ENCODE measurements at places on chromosomes 2 and 18. TPM values are rescaled to one million over a fixed set of nuclear protein-coding genes. Genes with fewer than 3 reads are reported as not detected.
A peak's percentile ranks its signal among the peaks of the same experiment; 100 is the strongest.

The IL37 gene
- 0.43 TPM for polyA plus RNA-seq

The REG1B gene
- polyA plus RNA-seq: not detected

DNA sequence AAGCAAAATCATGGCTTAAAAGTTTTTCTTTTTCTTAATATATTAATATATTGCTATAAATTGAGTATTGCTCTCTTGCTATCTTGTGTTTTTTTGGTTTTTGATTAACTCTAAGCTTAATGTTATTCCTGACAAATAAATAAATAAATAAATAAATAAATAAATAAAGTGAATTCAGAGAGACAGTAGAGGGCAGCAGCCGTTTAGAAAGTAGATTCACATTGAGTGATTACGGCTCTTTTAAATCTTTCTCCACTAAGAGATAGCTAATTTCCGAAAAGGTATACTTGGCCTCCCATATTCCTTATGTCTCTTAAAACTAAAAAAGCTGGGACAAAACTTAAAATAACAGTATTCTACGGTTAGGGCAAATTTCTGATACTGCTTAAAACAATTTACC, 34.3 kb downstream of the MSH2 start:
- no peak for DNase-seq

DNA sequence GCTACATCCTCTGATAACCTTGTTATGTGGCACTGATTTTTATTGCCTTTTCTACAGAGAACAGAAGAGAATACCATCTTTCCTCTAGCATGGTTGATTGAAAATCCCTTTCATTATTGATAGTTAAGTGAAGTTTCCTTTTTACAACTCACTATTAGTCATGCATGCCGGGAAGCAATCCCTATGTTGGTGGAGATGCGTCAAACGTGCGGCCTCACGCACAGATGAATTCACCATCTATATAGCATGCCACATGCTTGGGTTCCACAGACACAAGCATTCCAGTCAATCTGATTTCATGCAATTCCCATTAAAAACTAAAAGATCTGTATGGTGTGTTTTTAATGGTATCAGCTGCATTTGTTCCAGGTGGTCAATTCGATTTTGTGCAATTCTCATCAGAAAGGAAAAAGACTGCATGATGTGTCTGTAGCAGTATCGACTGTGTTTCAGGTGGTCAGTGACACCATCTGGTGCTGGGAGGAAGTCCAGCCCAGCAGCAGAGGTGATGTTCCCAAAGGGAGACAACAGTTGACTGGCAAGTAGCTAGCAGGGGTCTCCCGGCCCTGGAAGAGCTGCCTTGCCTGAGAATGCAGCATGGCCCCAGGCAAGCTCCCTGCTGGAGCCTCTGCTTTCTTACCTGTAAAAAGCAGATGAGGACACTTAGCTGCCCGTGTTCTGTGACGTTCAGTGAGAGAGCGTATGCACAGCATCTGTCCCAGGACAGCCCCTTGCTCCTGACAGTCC, 151.3 kb upstream of the NCK2 start:
- peak; percentile 55 for DNase-seq

DNA sequence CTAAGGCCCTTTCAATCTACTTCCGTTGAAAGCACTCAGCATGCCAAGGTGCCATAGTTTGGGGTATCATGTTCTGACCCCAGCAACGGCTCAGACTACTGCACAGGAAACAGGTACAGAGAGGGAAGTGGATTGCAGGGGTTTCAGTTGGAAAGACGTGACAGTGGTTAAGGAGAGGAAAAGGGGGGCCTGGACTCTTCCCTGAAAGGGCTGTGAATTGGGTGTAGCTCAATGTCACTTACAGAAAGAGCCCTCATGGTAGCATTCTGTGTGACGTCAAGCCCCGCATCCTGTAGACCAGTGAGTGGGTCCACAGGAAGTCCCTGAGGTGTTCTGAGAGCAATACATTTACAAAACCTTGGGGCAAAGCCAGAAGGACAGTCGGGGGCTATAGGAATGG, 121.5 kb upstream of the GYPC start:
- DNase-seq: no peak

- DNase-seq: no peak
These were observed 269.5 kb upstream of the ZSWIM2 start for GRCh38 chr2:187118331-187119099.

DNA sequence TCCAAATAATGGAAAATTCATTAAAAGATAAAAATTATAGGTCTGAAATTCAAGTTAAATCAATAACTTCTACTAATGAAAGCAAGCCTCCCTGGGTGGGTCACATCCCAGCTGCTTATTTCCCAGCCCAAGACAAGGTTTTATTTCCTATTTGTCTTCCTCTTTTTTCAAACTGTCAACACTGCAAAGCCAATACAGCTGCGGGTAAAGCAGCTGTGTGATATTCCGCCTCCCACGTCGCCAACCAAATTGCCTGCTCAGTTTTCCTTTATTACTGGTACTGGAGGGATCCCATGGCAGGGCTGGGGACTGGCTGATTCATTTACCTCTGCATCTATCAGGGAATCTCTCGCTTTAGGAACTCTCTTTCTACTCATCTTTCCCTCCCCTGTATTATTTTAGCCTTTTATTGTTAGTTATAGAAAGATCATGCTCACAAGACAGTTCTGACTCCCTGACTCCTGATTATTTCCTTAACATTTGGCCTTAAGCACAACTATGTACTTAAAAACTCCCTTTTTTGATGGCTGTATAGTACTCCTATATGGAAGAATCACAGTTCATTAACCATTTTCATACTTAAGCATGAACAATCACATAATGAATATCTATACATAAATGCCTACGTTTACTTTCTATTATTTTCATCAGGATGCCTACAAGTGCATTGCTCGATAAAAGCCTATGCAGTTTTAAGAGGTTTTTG, 253.1 kb downstream of the CDCA7 start:
- DNase-seq: no peak

DNA sequence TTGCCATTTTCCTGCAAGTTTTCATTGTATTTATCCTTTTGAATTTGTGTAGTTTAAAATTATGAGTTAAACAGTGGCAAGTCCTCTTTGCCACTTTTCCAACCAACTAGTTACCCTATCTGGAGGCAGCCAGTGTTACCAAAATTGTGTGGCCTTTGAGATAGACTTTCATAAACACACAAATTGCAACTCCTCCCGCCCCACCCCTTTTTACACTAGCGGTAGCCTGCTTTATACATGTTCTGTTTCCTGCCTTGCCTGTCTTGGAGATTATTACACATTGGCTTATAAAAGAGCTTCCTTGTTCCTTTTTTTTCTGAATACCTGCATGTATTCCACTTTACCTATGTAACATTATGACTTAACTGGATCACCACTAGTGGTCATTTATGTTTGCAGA, 56.5 kb downstream of the RPIA start:
- DNase-seq: no peak

Data from foreskin keratinocyte (primary cell).